ENCODE measurements at places on chromosomes 4 and X.
A peak's percentile ranks its signal among the peaks of the same experiment; 100 is the strongest.

GRCh38 chr4:4542774-4543485 is 1.1 kb upstream of the STX18 start:
- DNase-seq, result peak; percentile 40

GRCh38 chr4:105106426-105106825 is 40.2 kb upstream of the TET2 start:
- DNase-seq, result no peak

DNA sequence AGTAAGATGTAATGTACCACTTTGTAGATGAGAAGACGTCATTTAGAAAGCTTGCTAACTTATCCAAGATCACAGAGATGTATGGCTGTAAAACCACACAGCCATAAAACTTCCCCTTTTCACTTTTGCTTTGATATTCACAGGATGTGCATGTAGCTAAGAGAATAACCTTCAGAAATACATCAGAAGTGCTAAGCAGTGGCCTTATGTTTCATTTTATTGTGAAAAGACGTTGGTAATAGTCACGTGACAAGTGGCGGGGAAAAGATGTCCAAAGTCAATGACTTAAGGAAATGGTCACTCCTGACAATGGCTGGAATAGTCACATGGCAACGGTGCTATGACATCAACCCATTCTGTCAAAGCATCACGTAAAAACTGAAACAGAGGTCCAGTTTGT is 12.9 kb upstream of the WDR17 start:
- DNase-seq, result no peak

DNA sequence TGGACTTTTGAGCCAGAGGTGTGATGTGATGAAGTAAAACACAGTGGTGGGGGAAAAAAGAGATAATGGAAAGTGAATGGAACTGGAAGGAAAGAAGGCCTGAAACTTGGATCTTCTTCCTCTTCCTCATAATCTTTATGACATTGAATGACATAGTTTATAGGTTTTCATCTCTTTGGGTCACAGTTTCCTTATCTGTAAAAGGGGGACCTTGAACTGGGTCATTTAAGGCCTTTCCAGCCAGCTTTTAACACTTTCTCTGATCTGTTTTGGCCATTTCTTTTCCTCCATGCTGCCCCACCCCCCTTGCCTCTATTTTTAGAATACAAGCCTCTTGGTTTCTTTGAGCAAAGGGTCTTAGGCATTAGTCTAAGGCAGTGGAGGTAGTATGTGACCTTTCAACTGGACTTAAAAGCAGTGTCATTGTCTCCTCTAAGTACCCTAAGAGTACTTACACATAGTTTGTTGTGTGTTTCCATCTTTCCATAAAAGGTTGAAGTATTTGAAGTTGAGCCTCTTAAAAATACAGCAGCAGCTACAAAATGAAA is 7.8 kb downstream of the CPEB2 start:
- no peak for DNase-seq

- DNase-seq, result no peak
Observed at GRCh38 chr4:183306811-183307210, 13.3 kb downstream of the CLDN22 start.

- no peak for DNase-seq
Observed at GRCh38 chr4:5974321-5974720, 43.9 kb downstream of the C4orf50 start.

GRCh38 chrX:1385253-1386223 is 6.4 kb downstream of the SLC25A6 start:
- DNase-seq, result no peak

DNA sequence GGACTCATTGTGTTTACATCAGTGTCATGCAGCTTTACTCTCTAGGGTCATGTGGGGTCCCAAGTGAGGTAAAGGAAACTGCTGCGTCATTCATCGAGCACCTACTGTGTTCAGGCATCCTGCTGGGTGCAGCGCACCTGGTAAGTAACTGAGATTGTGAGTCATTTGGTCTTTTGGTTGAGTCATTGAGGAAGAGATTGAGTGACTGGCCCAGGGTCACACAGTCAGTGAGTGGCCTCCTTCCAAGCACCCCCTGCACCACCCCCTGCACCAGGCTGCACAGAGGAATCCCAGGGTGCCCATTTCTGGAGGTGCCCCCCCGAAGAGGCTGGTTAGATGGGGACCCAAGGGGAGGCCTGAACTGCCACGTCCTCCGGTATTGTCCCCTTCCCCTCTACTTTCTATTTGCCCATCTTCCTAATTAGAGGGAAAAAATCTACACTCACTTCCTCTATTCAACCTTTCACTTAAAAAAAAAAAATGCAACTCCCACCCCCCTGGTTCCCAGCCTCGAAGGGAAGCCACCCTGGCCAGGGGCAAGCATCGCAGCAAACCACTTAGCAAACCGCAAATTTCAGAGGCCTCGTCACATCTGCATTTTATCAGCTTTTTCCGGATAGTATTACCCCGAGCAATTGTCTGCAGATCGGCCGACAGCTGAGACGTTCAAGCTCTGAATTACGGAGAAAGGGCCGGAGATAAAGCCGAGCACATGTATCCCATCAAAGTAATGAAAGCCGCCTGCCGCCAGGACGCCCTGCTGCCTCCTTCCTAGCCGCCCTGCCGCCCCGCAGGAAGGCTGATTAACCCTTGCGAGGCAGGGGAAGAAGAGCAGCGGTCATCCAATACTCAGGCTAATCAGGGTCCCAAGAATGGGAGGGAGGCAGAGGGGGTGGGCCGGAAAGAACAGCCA is 96.3 kb upstream of the MSX1 start:
- DNase-seq, result peak; percentile 26

DNA sequence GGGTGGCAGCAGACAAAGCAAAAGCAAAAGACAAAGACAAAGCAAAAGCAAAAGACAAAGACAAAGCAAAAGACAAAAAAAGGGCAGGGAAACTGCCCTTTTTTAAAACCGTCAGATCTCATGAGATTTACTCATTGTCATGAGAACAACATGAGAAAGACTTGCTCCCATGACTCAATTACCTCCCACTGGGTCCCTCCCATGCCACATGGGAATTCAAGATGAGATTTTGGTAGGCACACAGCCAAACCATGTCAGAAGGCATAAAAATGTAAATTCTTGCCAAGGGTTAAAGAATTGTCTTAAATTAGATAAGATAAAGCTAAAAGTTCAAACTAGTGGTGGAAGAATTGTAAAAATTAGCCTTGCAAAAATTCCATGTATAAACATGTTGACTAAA is 419.7 kb downstream of the TRAM1L1 start:
- DNase-seq, result no peak

- DNase-seq, result no peak
Observed at GRCh38 chr4:156594624-156595023, 377.0 kb downstream of the PDGFC start.

- no peak for DNase-seq
Observed at GRCh38 chr4:105613306-105613705, 60.9 kb downstream of the ARHGEF38 start.

DNA sequence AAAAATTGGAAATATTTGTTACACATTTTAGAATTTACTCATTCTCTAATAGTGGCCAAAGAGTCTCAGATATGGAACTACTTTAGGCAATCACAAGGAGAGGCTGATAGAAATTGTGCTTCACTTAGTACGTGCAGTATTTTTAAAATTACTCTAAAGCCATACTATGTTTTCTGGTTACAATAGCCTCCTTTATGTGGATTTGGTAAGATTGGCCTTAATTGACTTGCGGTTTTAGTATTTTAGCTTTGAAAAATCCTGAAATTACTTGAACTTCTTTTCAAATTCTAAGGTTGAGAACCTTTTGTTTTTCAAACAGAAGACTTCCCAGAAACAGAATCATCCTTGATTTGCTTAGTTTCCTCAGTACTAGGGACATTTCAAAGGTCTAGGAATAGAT is 215.2 kb downstream of the SLC4A4 start:
- DNase-seq, result no peak

- DNase-seq, result no peak
Observed at GRCh38 chr4:40720916-40721315, 28.8 kb upstream of the NSUN7 start.

- no peak for DNase-seq
Observed at GRCh38 chr4:145083891-145084605, 13.9 kb downstream of the ANAPC10 start.

DNA sequence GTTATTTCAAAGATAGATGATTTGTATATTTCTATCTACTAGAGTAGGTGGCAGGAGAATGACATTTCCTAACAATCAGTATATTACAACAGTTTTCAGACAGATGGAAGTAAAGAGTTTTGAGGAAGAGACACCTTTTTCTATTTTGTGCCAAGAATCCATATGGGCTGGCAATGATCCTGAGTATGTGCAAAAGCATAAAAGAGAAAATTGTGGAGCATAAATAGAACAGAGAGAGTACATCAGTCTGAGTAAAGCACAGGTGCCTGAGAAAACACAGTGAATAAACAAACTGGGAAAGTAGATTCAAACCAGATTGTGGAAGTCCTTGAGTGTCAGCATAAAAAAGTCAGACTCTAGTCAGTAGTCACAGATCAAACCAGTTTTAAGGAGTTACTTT is 96.8 kb upstream of the WDR44 start:
- DNase-seq, result no peak

- DNase-seq, result no peak
Observed at GRCh38 chrX:110394651-110395050, 36.0 kb downstream of the RTL9 start.

DNA sequence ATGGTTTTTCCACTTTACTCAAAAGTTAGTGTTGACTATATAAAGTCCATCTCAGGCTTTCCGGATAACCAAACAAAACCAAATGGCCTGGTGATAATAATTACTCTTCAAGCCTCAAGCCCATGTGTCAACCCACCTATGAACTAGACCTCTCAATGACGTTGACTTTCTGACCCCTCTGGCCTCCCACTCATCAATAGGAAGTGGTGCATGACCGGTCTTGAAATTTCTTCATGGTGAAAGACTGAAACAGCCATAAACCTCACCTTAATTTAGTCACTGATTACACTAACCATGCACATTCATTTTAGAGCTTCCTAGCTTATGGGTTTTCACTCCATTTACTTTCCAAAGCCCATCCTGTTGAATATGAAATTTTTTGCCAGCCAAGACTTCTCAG is 276.0 kb downstream of the KLHL13 start:
- DNase-seq, result no peak

DNA sequence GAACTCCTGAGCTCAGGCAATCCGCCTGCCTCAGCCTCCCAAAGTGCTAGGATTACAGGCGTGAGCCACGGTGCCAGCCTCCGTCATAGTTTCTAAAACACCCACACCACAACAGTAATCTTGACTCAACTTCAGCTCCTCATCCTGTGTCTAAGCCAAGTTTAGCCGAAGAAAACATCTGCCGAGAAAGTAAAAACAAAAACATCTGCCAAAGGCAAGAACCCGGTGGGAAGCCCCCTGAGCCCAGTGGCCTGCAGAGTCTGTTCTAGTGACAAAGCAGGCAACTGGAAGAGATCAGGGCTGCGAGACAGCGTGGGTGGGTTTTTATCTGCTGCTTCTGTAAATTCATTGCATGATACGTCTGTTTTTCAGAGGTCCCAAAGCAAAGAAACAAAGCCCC is 26.6 kb upstream of the CD99 start:
- DNase-seq, result no peak

DNA sequence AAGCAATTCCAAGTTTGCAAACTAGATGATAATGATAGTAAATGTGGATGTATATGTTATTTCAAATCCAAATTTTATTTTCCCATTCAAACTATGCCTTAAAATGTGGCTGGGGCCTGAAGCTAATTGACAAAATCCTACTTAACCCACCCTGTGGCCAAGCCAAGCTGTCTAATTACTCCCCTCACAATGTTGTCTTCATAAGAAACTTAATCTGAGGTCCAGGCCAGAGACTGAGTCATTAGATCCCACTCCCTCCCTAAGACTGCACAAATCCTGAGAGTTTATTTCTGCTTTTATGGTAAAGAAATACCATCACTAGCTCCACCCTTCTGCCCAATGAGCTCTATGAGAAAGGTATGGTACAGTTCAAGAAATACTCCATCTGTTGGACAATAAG is 16.6 kb downstream of the SMPX start:
- DNase-seq, result no peak

GRCh38 chrX:19869193-19869592 is 18.2 kb downstream of the SH3KBP1 start:
- no peak for DNase-seq

GRCh38 chrX:13110433-13111324 is 66.3 kb upstream of the FAM9C start:
- DNase-seq, result peak; percentile 78

GRCh38 chr4:119667802-119668201 is 39.2 kb upstream of the PDE5A start:
- DNase-seq, result no peak

GRCh38 chrX:150036641-150037040 is 98.3 kb upstream of the EOLA2 start:
- no peak for DNase-seq

DNA sequence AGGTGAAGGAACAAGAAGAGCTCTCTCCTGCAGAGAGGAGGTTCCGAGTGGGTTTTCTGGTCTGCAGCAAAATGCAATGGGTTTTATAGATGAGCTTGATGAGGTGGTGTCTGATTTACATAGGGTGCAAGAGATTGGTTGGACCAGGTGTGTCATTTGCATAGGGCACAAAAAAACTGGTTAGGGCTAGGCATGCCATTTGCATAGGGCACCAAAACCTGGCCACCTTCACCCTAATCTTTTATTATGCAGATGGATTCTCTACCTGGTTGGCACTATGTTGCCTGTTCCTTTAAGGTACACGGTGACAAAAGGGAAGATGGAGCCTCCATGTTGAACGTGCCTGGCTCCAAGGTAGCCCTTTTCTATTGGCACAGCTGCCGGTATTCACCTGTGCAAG is 94.5 kb upstream of the PRKX start:
- no peak for DNase-seq

- no peak for DNase-seq
Observed at GRCh38 chr4:16337936-16338335, 111.7 kb upstream of the TAPT1 start.

- DNase-seq, result peak; percentile 1
Observed at GRCh38 chrX:67545036-67545821, 1.4 kb downstream of the AR start.

GRCh38 chrX:150366951-150367545 is 3.9 kb downstream of the MAMLD1 start:
- no peak for DNase-seq

GRCh38 chr4:163747293-163747692 is 252.8 kb downstream of the TMA16 start:
- no peak for DNase-seq

GRCh38 chrX:44621078-44621477 is 78.4 kb upstream of the FUNDC1 start:
- peak; percentile 76 for DNase-seq

- no peak for DNase-seq
Observed at GRCh38 chr4:30753316-30753715, 33.1 kb downstream of the PCDH7 start.

- DNase-seq, result no peak
Observed at GRCh38 chr4:121221608-121222007, 57.5 kb upstream of the TNIP3 start.

- DNase-seq, result no peak
Observed at GRCh38 chr4:175035905-175036304, 117.7 kb downstream of the ADAM29 start.

- DNase-seq, result no peak
Observed at GRCh38 chr4:33025236-33025635, 2305.1 kb downstream of the PCDH7 start.

Measured in small intestine (tissue), 16 donors.